Sigmoid colon (tissue), 7 donors: ENCODE measurements at places on chromosomes 1 and 21. TPM values are rescaled to one million over a fixed set of nuclear protein-coding genes. Genes with fewer than 3 reads are reported as not detected.

DNA sequence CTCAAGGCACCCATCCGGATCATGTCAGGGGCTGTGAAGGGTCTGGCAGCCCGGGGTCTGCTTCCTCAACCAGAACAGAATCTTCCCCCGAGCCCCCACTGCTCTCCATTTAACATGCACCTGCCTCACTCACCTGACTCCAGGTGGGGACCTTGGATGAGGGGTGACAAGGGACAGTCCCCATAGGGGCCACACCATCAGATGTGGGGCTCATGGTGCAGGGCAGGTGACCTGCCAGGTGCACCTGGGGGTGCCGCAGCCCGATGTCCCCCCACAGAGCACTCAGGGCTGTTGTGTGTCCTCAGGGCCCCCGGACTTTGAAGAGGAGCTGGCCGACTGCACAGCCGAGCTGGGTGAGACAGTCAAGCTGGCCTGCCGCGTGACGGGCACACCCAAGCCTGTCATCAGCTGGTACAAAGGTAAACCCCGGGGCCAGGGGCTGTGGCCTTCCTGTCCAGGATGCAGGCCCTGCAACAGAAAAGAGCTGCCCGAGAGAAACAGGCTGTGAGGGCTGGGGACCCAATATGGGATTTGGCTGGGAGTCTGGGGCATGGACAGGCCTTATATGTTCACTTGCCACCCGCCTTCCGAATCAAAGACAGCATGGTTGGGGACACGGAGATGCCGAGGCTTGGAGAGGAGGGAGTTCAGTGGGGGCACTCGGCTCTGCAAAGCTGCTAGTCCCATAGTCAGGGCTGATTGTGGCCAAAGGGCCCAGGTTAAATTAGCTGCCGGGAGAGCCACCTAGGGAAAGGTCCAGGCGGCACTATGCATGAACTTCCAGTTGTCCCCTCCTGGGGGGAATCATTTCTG is 64.6 kb downstream of the TRIM11 start:
- peak; percentile 54 for DNase-seq

GRCh38 chr1:185345913-185346720 is 29.1 kb upstream of the IVNS1ABP start:
- DNase-seq: no peak

- no peak for DNase-seq
Measured at GRCh38 chr1:54777431-54777830, 13.1 kb upstream of the PARS2 start.

DNA sequence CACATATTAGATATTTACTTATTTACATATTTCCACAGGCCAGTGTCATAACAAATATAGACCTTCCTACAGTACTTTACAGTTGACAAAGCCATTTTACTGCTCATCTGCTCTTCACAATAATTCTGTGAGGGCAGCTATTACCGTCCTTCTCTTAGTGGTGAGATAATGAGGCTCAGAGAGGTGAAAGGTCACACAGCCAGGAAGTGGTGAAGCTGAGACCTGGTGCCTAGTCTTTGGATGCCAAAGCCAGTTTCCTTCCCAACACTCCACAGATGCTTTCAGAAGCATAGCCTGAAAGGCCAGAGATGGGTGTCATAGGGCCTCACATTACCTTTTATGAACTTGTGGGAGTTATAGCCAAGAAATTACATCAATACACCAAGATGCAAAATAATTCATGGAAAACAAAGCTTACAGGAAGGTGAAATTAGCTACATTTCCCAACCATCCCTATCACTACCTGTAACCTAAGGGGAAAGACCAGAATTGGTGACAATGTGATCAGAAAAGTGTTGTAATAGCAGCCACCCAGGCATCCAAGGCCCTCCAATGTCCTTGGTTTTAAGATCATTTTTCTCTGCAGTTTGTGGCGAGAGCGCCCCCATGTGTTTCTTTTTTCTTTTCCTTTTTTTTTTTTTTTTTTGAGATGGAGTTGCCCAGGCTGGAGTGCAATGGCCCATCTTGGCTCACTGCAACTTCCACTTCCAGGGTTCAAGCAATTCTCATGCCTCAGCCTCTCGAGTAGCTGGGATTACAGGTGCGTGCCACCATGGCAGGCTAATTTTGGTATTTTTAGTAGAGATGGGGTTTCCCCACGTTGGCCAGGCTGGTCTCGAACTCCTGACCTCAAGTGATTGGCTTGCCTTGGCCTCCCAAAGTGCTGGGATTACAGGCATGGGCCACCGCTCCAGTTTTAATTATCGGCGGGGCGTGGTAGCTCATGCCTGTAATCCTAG is 26.5 kb upstream of the RPL11 start:
- no peak for DNase-seq

GRCh38 chr1:80278936-80279335 is 1272.4 kb upstream of the ADGRL4 start:
- no peak for DNase-seq

- no peak for DNase-seq
Measured at GRCh38 chr1:106875622-106876021, 180.9 kb upstream of the PRMT6 start.

DNA sequence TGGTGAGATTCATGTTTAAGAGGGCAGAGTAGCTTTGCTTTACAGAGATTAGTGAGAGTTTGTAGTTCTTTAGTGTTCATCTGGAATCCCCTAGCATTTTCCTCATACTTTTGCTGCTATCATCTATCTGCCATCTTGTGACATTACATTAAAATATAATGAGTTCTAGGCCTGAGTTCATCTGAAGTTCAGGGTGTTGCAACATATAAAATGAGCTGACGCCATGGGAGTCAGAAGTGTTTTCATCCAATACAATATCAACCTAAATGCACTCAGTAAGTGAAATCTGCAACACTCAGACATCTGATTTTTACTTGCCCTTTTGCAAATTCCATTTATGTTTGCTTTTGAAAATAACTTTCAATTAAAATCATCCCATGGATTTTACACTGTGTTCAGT is 153.8 kb downstream of the NTNG1 start:
- DNase-seq: no peak

- no peak for DNase-seq
Measured at GRCh38 chr1:199784138-199784895, 243.2 kb upstream of the NR5A2 start.

GRCh38 chr1:24964811-24965570 is 34.9 kb upstream of the RUNX3 start:
- DNase-seq: peak; percentile 61

- DNase-seq: peak; percentile 36
Measured at GRCh38 chr1:228035844-228036243, 29.0 kb downstream of the WNT3A start.

GRCh38 chr1:89563957-89564604 is 39.5 kb downstream of the LRRC8B start:
- no peak for DNase-seq

Gene BLACAT1
- not detected for total RNA-seq

Gene TRIM67
- total RNA-seq: 0.36 TPM

Gene SLC44A5
- total RNA-seq: 0.36 TPM

Gene LRRC53
- total RNA-seq: not detected

Gene CENPL
- total RNA-seq: 3.8 TPM
